ENCODE measurements at places on chromosomes 4 and X.

DNA sequence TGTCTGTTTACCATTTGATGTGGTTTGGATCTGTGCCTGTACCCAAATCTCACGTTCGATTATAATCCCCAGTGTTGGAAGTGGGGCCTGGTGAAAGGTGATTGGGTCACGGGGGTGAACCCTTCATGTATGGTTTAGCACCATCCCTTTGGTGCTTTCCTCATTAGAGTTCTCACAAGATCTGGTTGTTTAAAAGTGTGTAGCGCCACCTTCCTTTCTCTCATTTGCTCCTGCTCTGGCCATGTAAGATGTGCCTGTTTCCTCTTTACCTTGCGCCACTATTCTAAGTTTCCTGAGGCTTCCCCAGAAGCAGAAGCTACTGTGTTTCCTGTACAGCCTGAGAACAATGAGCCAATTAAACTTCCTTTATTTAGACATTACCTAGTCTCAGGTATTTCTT is 610.7 kb upstream of the ADGRL3 start:
- no peak for DNase-seq

- no peak for DNase-seq
Measured at GRCh38 chr4:68361146-68361589, 11.3 kb upstream of the YTHDC1 start.

DNA sequence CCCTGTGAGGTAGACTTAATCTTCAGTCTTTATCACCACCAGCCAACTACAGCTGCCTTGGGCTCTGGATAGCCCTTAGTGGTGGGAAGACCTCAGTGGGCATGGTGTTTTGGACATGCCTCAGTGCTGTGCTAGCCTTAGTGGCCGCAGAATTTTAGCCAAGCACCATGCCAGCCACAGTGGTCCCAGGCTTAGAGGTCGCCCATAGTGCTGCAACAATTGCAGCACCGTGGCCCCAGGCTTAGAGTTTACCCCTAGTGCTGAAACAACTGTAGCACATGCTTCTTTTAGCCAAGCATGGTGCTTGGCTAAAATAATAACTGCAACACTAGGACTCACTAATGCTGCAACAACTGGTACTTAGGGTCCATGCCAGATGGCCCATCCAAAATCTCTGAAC is 38.9 kb upstream of the SULT1B1 start:
- no peak for DNase-seq

DNA sequence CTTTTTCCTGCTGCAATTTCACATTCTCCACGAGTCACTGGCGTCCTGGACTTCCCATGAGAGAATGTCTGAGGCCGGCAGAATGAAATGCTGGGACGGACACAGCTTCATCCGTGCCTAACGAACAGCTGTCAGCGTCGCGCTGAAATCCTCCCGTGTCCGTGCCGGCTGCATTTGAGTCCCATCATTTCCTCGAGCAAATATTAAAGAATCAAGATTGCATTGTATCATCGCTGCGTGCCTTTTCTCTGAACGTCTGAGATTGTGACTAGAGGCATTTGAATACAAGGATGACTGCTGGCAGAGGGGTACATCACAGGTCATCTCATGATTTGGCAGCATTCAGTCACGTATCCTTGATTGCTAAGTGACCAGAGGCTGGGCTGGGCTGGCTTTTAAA is 279.9 kb downstream of the ASMT start:
- DNase-seq: no peak
